ENCODE measurements at places on chromosomes 11 and 22.

DNA sequence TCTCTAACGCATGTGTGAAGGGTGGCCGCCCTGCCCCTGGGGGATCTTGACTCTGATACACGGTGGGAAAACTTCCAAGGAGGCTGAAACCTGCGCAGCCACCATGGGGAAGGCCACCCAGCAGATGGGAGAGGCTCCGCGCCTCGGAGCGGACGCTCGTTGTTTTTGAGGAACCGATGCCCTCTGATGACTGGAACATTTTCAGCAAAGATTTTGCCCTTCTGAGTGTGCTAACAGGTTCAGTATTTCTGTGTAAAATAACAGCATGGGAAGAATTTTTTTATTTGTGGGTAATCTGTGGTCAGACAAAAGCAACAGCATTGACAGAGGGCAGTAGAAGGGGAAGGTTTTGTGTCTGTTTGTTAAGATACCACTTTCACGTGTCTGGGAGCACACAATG, 16.7 kb downstream of the MB start:
- no peak for DNase-seq

DNA sequence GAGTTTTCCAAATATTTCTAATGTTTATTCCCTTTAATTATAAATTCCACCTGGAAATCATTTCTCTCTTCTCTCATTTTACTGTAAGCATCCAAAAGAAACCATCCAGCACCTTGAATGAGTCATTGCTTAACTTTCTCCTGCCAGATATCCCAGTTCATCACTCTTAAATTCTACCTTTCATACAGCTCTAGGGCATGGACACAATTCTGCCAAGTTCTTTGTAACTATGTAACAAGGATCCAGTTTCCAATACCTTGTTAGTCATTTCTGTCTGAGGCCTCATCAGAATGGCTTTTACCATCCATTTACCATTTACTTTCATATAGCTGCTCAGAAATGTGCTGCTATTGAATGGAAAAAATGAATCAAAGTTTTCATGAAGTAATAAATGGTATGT, 455.4 kb upstream of the TENM4 start:
- no peak for DNase-seq

GRCh38 chr11:130462101-130462885, 13.8 kb downstream of the ADAMTS15 start:
- no peak for DNase-seq

GRCh38 chr22:27238935-27239510, 562.5 kb downstream of the MN1 start:
- no peak for DNase-seq

GRCh38 chr11:21928847-21929246, 264.0 kb upstream of the ANO5 start:
- no peak for DNase-seq

- DNase-seq: no peak
Observed at GRCh38 chr11:64788321-64789215, 10.2 kb upstream of the SF1 start.

DNA sequence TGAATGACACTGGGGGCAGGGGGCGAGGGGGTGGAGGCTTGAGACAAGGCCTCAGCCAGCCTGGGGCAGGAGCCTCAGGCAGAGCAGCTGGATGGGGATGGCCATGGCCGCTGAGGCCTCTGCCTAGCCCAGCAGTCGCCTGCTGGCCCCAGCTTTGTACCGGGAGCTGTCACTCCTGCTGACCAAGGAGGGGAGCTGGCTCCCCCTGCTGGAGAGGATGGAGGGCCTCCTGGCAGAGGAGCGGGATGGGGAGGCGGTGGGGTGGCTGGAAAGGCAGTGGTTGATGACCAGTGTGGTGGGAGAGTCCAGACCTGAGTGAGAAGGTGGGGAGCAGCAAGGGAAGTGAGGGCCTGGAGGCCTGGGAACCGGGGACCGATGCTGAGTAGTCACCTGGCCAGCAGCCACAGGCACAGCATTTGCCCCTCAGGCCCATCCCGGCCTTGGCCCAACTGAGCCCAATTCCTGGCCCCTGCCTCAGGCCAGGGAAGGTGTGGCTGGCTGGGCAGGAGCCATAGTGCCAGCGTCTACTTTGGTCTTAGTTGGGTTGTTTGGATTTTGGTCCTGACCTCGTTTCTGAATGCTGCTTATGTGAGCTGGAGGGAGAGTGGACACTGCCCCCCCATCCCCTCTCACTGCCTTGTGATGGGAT, 6.0 kb upstream of the SUSD2 start:
- DNase-seq: no peak

GRCh38 chr11:28649922-28650321, 541.7 kb downstream of the METTL15 start:
- no peak for DNase-seq

DNA sequence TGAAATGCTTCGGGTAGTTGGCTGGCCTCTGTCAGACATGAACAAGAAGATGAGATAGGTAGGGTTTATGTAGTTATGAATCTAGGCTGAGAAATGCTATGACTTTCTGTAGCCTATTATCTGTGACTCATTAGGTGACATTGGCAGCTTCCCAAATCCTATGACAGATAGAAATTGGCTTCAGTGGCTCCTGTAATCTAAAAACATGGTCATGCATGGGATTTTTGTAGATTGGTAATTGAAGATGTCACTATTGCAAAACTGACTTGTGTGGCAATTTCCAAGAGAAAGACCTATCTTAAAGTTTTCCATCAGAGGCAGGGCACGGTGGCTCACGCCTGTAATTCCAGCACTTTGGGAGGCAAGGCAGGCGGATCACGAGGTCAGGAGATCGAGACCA, 29.4 kb upstream of the GRIK4 start:
- DNase-seq: no peak
